Articular chondrocyte of knee joint (primary cell): ENCODE measurements at places on chromosomes 16 and 17. TPM values are rescaled to one million over a fixed set of nuclear protein-coding genes. Genes with fewer than 3 reads are reported as not detected.

CHD9 gene
- total RNA-seq = 123 and 144 TPM in 2 replicates

PSMC5 gene
- 69.6 and 74.1 TPM in 2 replicates for total RNA-seq

C1QTNF1 gene
- 17.3 and 39.5 TPM in 2 replicates for total RNA-seq

ITFG1 gene
- total RNA-seq = 82.8 and 85.2 TPM in 2 replicates

HS3ST3B1 gene
- total RNA-seq = 4.6 and 6.3 TPM in 2 replicates

OGFOD3 gene
- total RNA-seq = 25.3 and 26.5 TPM in 2 replicates

TPSD1 gene
- not detected in 2 replicates for total RNA-seq

DNAI2 gene
- total RNA-seq = not detected in 2 replicates

FBXW10 gene
- total RNA-seq = under 0.01 TPM in 1 of 2 replicates, not detected in the other

TLCD3B gene
- total RNA-seq = 0.11 and 0.26 TPM in 2 replicates

STX4 gene
- 21.7 and 26.1 TPM in 2 replicates for total RNA-seq

ZPBP2 gene
- not detected in 2 replicates for total RNA-seq

XYLT2 gene
- 30.9 and 31.8 TPM in 2 replicates for total RNA-seq

RCVRN gene
- total RNA-seq = 0.32 TPM in 1 of 2 replicates, not detected in the other

SLC16A6 gene
- total RNA-seq = under 0.01 TPM in 1 of 2 replicates, not detected in the other

CYTH1 gene
- 19.2 and 20.1 TPM in 2 replicates for total RNA-seq

PLA2G10 gene
- total RNA-seq = not detected in 2 replicates

PTX4 gene
- total RNA-seq = not detected in 2 replicates

KRT28 gene
- total RNA-seq = not detected in 2 replicates

COPS3 gene
- total RNA-seq = 87.7 and 93.7 TPM in 2 replicates

RNU2-1 gene
- not detected in 2 replicates for total RNA-seq

DYNLL2 gene
- total RNA-seq = 16.5 and 19.9 TPM in 2 replicates

UNK gene
- total RNA-seq = 23.1 and 27.4 TPM in 2 replicates

UMOD gene
- not detected in 2 replicates for total RNA-seq

NECAB2 gene
- 0.13 TPM in 1 of 2 replicates, not detected in the other for total RNA-seq

GLOD4 gene
- 43.6 and 48.1 TPM in 2 replicates for total RNA-seq

ITGAD gene
- total RNA-seq = not detected in 2 replicates

IRX5 gene
- 7.6 and 10.3 TPM in 2 replicates for total RNA-seq

NGFR gene
- 0.11 and 0.13 TPM in 2 replicates for total RNA-seq

NAA38 gene
- 32.9 and 34.7 TPM in 2 replicates for total RNA-seq

TIMM22 gene
- total RNA-seq = 12.5 and 13.3 TPM in 2 replicates

KRT23 gene
- total RNA-seq = 0.39 and 0.43 TPM in 2 replicates

HID1 gene
- 0.32 TPM in 1 of 2 replicates, not detected in the other for total RNA-seq

KRT20 gene
- not detected in 2 replicates for total RNA-seq
